Left renal cortex interstitium (tissue), 4 donors: ENCODE measurements at places on chromosomes 6 and 20.

DNA sequence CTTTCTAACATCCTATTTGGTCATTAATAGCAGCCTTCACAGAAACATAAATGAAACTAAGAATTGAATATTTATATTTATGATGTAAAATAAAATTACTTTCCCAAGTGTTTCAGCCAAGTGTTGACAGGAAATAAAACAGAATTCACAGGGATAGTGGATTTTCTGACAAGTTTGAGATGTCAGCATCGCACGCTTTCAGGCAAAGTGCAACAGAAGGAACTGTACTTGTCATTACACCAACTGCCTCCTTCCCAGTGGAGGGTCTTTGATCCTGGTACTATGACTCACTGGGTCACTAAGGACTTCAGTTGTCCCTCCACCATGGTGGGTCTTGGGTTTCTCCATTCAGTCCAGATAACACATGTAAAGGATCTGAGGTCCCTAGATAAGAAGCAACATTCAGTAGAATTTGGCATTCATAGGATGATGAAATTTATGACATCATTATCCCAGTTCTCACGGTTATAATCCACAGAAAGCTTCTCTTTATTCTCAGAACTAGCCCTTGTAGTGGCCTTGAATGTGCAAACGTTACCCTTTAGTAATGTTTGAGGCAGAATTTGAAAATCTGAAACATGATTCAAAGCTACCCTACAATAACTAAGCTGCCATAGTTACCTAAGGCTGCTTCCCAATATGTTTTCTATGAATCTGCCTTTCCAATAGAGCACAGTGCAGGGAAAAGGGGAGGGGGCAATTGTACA is 3.8 kb upstream of the TNFAIP3 start:
- no peak for DNase-seq

DNA sequence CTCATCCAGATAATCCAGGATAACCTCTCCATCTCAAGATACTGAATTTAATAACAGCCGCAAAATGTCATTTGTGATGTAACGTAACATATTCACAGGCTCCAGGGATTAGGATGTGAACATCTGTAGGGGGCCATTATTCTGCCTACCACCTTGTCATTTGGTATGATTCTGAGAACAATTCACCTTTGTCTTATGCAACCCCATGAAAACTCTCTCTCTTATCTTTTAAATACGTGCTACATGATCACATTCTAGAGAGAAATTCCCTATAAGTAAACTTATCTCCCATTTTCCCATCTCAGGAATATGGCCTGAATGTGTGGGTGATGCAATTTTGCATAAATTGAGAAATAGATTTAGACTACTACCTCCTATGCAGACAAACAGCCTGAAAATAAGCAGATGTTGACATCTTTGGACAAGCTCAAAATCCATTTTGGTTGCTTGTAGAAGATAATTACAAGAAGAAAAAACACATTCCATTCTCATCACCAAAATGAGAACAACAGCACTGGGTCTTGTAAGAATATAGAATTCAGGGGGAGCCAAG is 255.4 kb upstream of the STXBP5 start:
- DNase-seq = no peak

GRCh38 chr6:30896541-30896940 is 11.5 kb upstream of the GTF2H4 start:
- no peak for DNase-seq

DNA sequence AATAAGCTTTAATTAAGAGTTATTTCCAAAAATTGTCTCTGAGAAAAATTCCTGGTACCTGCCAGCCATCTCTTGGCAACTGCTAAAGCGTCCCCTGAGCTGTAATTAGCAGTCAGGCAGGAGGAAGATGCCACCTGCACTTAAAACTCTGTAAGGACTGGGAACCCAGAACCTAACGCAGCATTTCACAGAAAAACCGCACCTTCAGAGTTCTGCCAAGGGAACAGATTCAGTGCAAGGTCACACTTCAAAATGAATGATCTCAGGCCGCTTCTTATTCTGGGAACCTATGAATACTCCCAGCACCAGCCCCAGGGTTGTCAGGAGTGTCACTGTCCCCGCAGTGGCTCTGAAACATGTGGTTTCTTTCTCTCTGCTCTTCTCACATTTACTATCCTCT is 36.7 kb downstream of the INSM1 start:
- no peak for DNase-seq

GRCh38 chr6:140105857-140106256 is 731.4 kb upstream of the CITED2 start:
- no peak for DNase-seq

- no peak for DNase-seq
Observed at GRCh38 chr20:50341880-50342637, 151.4 kb downstream of the CEBPB start.

DNA sequence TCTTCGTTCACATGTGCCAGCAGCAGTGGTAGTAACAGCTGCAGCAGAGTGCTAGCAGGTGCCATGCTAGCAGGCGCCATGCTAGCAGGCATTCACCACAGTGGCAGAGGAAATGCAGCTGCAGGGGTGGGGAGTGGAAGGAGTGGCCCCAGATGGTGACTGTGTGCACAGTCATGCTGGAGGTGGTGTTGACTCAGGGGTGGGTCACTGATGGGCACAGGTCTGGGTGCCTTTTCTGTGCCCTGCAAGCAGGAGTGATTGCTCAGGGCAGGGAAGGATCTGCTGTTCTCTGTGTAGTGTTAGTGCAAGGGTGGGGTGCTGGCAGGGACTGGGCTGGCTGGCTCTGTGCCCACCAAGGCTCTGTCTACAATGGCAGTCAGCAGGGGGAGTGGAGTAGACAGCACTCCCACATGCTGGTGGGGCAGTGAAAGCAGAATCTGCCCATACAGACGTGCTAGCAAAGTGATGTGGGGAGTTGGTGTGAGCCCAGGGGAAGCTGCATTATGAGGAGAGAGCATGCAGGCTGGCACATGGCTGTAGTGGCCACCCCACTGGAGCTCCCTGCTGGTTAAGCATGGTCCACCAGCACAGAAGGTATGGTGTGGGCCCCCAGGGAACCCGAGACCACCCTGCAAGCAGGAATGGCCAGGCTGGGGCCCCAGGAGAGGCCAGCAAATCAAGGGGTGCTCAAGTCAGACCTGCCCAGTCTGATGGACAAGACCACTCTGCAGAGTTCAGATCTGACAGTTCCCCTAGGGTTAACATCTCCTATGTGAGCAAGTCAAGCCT is 11.4 kb upstream of the TSPYL4 start:
- DNase-seq = no peak

DNA sequence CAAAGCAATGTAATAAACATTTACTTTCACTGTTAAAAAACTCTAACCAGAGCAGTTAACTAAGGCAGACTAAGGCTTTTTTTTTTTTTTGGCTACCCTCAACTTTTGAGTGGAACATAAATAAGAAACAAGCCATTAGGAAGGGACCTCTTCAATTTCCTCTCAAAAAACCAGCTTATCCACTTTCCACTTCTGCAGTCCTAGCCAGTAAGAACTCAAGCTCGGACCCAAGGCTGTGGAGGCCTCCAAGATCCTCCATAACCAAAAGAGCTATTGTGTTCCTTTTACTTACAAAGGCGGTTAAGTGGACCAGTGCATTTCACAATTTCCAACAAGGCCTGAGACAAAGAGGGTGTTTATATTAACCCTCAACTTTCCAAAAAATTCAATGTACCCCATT is 5.3 kb downstream of the KCNK5 start:
- no peak for DNase-seq

DNA sequence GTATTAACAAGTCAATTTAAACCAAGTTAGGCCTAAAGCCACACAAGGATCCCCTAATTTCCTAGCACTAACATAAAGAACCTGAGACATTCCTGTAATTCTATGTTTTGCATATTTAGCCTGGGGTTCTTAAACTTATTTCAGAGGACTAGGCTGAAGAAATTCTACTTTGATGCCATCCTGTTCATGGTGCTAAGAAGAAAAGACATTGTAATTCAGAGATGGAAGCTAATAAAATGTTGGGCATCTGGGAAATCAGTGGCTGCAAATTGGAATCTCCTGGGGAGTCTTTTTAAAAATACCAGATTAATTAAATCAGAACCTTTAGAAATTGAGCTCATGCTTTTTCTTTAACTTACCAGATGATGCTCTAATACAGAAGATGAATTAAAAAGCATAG is 26.2 kb upstream of the IRAK1BP1 start:
- DNase-seq = no peak

GRCh38 chr6:139161169-139161568 is 26.3 kb downstream of the HECA start:
- no peak for DNase-seq

- DNase-seq = no peak
Observed at GRCh38 chr6:127177030-127177922, 58.8 kb downstream of the RSPO3 start.

- DNase-seq = no peak
Observed at GRCh38 chr20:1939270-1939595, 44.0 kb downstream of the SIRPA start.

- DNase-seq = no peak
Observed at GRCh38 chr20:37294262-37294981, 5.0 kb downstream of the MANBAL start.

DNA sequence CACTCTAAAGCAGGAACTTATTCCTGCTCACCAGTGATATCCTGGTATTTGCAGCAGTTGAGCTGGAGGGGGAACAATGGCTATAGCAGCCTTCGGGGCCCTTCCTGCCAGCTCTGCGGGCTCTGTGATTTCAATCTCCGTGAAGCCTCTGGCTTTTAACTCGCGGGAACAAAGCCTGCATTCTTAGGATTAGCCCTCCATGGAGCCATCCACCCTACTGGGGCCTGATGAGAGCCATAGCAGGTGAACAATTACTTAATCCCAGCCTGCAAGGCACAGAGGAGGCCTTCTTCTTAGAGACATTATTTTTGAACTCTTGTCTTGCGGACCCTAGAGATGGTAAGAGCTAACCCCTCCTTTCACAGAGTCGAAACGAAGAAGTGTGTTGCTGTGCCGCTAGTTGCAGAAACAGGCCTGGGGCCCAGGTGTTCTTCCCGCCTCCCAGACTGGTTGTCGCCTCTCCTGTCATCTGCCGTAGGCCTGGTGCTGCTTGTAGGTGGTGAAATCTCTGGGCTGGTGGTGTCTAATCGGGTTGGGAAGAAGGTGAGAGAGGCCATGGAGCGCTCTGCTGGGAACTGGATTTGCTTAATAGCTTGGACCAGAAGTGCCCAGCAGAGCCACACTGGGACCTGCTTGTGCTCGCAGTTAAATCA is 9.7 kb downstream of the GHRH start:
- DNase-seq = no peak

DNA sequence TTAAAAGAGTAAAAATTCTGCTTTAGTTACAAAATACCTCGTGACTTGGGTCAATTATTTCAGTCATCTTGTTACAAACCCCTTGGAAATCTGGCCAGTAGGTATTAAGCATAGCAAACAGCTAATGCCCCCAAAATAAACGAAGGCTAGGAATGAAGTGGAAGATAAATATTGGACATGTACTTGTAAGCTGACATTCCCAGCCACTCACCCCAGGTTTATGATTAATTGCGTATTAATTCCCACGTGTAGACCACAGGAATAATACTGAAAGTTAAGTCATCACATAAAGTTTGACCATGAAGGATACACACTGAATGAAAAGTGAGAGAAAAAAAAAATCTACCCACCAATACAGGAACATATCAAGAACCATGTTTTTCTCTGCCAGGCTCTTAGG is 936.5 kb upstream of the ADGRB3 start:
- no peak for DNase-seq

DNA sequence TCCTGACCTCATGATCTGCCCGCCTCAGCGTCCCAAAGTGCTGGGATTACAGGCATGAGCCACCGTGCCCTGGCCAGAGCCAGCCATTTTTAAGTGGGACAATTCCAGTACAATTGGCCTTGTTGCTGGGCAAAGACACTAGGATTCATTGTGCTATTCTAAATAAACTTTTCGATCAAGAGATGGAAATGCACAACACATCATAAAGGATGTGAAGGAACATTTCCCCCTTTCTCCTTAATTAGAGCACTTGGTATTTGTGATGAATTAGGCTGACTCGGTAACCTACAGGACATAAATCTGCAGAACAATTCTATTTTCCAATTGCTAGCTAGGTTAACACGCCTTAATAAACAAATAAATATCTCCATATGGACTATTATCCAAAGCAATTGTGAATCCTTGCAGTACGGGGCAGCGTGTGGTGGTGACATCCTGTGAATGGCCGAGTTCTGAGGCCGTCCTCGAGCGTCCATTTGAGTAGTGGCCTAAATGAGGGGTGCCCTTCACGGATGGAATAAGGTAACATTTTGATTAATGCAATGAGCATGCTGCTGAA is 406.2 kb upstream of the AGPAT4 start:
- no peak for DNase-seq

DNA sequence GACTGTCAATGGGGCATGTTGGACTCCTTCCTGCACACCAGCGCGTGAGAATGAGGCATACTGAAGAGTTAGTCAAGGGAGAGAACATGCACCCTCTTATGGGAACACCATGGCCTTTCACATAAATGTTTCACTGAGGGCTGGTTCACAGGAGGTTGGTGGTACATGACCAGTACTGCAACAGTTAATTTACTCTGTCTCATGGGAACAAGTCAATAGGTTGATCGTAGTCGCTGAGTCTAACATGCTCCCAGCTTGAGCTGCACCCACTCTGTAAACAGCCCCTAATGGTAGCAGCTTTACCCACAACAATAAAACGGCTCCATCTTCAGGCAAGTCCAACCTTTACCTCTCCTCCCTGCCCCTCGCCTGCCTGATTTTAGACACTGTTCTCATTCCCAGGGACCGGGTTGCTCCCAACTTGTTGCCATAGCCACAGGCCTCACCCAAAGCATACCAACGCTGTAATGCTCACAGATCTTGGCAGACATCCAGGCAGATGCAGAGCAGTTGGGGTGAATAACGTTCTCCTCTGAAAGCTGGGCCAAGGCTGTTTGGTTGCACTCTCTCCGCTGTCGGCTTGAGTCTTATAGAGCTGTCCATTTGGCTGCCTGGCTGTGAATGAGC is 111.3 kb downstream of the LY86 start:
- DNase-seq = no peak

- no peak for DNase-seq
Observed at GRCh38 chr6:101266063-101266462, 127.4 kb upstream of the GRIK2 start.

- no peak for DNase-seq
Observed at GRCh38 chr6:13683038-13683437, 28.6 kb downstream of the RANBP9 start.

GRCh38 chr20:62778601-62779416 is 17.5 kb upstream of the MRGBP start:
- DNase-seq = no peak

GRCh38 chr6:10416863-10417641 is 2.2 kb upstream of the TFAP2A start:
- no peak for DNase-seq
